Fibroblast of skin of left quadriceps (primary cell): ENCODE measurements at places on chromosomes 4 and X.

- DNase-seq = no peak
Measured at GRCh38 chr4:31035761-31036160, 315.6 kb downstream of the PCDH7 start.

- DNase-seq = no peak
Measured at GRCh38 chr4:52743444-52744019, 7.7 kb downstream of the ERVMER34-1 start.

- DNase-seq = no peak
Measured at GRCh38 chr4:62484357-62484756, 1284.2 kb downstream of the ADGRL3 start.

- peak; percentile 33 for DNase-seq
Measured at GRCh38 chr4:30719454-30720020, 632 bp upstream of the PCDH7 start.

DNA sequence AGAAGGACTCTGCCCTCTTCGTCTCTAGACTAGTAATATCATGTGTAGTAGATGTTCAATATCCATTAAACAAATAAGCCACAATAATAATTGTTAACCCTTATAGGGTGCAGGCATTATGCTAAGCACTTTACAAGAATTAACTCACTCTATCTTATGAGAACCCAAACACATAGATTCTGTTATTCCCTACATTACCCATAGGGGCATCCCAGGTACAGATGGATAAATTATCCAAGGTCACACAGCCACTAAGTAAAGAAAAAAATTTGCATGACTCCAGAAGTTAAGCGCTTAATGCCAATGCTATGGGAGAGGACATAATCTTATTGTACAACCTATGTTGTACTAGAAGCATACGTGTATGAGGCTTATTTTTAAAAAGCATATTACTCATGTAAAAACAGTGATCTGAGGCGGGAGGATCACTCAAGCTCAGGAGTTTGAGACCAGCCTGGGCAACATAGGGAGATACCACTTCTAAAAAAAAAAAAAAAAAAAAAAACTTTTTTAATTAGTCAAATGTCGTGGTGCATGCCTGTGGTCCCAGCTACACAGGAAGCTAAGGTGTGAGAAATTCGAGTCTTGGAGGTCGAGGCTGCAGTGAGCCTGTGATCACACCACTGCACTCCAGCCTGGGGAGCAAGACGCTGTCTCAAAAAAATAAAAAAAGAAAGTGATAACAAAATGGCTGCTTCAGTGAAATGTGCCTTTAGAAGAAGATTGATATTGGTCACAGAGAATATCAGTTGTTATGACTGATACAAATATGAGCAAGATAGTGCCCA lies 13.6 kb downstream of the LDB2 start:
- no peak for DNase-seq

- no peak for DNase-seq
Measured at GRCh38 chrX:72216973-72217372, 21.9 kb downstream of the ERCC6L start.
